ENCODE measurements at places on chromosomes 7 and 10. TPM values are rescaled to one million over a fixed set of nuclear protein-coding genes. Genes with fewer than 3 reads are reported as not detected.

CALML5 gene
- not detected for total RNA-seq

INMT gene
- 1.7 TPM for total RNA-seq

NEBL gene
- total RNA-seq: under 0.01 TPM

EPHB4 gene
- 36.4 TPM for total RNA-seq

PTPRN2 gene
- under 0.01 TPM for total RNA-seq

CUBN gene
- total RNA-seq: 0.83 TPM

FAM241B gene
- total RNA-seq: 0.18 TPM

ZSCAN25 gene
- 9.2 TPM for total RNA-seq

NDUFA5 gene
- 14.4 TPM for total RNA-seq

NFE2L3 gene
- total RNA-seq: 37.8 TPM

- peak; percentile 25 for DNase-seq
Measured at GRCh38 chr10:88114368-88114767, 250.9 kb downstream of the PTEN start.

DNA sequence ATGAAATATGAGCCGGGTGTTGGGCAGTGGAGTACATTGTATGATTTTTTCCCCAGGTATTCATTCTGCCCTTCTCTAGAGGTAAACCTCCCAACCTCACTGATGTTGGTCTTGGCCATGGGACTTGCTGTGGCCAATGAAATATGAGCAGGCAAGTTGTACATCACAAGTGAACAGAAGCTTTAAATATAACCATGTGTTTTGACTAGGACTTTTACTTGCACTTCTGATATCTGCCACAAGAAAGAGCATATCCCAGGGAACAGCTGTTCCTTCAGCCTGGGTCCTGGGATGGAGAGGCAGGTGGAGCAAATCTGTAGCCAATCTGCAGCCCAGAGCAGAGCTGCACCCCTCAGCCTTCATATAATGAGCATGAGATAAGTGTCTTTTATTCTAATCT lies 109.8 kb upstream of the PALS2 start:
- no peak for DNase-seq

GRCh38 chr10:24519950-24520349 lies 203.7 kb downstream of the ARHGAP21 start:
- DNase-seq: peak; percentile 5

GRCh38 chr7:112252141-112252540 lies 45.6 kb downstream of the ZNF277 start:
- no peak for DNase-seq

- DNase-seq: no peak
Measured at GRCh38 chr10:20417791-20418190, 479.3 kb downstream of the NEBL start.

GRCh38 chr10:67098461-67098860 lies 172.6 kb downstream of the LRRTM3 start:
- DNase-seq: no peak

- DNase-seq: peak; percentile 46
Measured at GRCh38 chr7:20236790-20237189, 19.6 kb upstream of the MACC1 start.

GRCh38 chr7:124765401-124766352 lies at the start of gene GPR37:
Gene GPR37 (minus strand): TSS chr7:124765792. CDS start chr7:124764976, 816 bp downstream.
- DNase-seq: peak; percentile 93

DNA sequence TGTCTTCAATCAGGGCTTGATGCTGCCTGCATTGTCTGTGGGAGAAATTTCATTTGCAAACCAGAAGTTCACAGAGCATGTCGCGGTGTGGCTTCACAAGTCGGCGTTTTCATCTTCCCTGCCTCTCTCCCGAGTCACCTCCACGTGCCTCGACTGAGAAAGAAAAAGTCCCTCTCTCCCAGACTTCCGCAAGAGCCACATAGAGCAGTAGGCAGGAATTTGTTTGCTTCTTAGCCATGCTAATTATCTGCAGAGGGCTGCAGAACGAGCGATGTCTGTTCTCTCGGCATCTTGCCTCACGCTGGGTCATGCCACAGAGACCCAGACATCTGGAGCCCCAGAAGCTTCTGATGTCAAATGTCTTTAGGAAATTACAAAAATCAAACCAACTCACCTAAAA lies 272.2 kb downstream of the TCF7L2 start:
- no peak for DNase-seq

GRCh38 chr10:154348-154747 lies 19.1 kb downstream of the ZMYND11 start:
- DNase-seq: peak; percentile 79

GRCh38 chr10:80277567-80278250 lies 11.7 kb downstream of the MAT1A start:
- no peak for DNase-seq

DNA sequence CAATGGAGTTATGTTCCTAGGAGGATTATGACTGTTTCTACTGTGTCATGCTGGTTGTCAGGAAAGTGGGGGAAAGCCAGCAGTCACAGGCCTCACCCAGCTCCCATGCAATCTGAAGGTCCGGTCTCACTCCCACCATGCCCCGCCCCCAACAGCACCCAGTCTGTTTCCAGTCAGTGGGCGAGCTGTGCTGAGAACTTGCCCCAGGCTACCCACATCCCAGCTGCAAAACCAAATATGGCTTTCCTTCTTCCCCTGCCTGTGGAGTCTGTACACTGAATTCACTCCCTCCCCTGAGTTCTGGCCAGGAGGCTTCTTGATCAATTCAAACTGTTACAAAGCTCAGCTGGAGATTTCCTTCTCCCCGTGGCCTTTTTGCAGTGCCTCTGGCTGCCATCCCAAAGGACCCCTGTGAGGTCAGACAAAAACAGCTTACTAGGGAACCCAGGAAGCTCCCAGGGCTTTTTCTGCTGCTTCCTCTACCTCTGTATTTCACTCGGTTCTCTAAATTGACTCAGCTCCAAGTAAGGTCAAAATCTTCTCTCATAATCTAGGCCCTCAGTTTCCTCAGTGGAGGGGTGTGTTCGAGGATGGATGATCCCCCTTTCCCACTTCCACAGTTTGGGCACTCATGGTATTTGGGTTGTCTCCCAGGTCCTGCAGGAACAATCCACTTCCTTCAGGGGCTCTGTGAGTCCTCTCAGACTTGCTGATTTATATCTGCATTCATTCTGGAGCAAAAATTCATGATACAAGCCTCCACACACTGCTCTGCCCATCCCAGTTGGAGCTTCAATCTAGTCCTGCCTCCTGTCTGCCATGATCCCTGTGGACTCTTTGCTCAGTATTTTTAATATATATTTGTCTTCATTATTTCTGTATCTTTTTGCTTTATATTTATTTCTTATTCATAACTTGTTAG lies 205.5 kb downstream of the SEMA3D start:
- DNase-seq: no peak

GRCh38 chr10:114526504-114527238 lies 122.4 kb upstream of the AFAP1L2 start:
- DNase-seq: peak; percentile 65

GRCh38 chr10:131113165-131113564 lies 198.4 kb downstream of the TCERG1L start:
- DNase-seq: no peak

DNA sequence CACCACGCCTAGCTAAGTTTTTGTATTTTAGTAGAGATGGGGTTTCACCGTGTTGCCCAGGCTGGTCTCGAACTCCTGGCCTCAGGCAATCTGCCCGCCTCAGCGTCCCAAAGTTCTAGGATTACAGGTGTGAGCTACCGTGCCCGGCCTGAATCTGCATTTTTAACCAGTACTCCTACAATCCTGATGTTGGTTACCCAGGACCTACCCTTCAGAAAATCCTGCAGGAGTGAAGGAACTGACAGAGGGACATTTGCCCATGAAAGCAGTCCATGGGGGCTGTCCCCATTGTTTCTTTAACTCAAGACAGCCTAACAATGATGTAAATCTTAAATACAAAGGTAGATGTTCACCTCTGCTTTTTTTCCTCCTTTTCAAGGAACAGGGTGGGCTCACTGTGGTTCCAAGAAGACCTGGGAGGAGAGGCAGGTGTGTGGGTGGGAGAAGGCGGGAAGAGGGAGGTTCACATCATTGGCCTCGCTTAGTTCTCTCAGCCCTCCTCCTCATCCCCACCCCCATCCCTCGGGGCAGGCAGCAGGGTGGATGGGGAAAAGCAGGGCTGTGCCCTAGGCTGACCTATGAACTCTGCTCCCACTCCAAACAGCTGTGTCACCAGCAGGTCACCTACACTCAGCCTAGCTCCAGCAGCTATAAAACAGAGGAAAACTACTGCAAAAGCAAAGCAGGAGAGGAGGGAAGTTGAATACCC lies 13.5 kb downstream of the LRRC20 start:
- DNase-seq: no peak

GRCh38 chr10:50585921-50586739 lies 37.6 kb downstream of the SGMS1 start:
- peak; percentile 68 for DNase-seq

DNA sequence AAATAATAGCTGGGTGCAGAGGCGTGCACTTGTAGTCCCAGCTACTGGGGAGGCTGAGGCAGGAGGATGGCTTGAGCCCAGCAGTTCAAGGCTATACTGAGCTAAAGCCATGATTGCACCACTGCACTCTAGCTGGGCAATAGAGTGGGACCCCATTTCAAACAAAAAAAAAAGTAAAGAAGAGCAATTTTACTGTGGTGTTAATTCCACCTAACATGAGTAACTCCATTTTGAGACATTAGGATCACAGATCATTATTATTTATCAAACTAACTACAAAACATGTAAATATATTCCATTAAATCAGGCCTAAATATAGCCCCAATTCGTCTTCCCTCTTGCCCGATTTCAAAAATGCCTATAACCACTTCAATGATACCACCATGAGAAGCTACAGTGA lies 104.8 kb upstream of the TRIM24 start:
- no peak for DNase-seq

DNA sequence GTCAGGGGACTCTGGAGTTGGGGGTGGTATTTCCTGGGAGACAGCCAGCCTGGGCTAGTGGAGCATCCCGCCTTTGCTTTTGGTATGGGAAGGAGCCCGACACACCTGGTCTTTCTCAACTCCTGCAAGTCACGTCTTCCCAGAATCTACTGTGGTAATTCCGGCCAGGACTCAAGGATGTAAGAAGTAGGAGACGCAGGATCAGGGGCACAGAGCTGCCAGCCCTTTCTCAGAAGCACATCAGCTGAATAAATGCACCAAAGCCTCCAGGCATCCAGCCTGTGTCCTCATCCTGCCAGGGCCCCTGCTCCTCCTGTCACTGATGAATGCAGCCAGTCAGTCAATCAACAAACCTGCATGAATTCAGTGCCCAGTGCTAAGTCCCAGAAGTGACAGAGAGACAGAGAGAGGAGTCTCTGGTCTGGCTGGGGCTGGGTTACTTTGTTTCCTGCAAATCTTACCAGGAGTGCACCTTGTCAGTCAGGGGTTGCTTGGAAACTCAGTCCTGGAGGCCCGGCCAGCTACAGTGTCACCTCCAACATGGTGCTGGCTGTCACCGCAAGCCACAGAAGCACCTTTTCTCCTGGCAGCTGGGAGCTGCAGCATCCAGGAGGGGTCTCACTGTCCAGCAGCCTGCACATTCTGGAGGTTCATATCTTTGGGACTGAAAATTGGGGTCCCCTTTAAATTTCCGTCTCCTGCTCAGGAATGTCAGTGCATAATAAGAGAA lies 101.8 kb downstream of the PTPRE start:
- DNase-seq: no peak

GRCh38 chr10:111410740-111411139 lies 333.9 kb downstream of the ADRA2A start:
- DNase-seq: no peak

DNA sequence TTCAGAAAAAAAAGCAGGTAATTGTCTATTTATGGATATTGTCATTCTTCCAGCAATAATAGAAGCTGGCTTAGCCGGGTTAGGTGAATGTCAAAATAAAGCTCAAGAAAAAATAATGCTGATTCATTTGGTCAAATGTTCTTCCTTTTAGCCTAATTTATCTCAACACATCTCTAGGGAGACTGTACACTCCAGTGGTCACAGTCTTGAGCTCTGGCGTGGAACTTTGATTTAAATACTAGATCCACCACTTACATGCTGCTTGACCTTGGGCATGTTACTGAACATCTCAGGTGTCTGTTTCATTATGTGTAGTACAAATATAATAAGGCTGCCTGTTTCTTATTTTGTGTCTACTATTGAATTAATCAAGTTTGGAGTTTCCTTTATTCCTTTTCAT lies 22.0 kb downstream of the PRTFDC1 start:
- no peak for DNase-seq

DNA sequence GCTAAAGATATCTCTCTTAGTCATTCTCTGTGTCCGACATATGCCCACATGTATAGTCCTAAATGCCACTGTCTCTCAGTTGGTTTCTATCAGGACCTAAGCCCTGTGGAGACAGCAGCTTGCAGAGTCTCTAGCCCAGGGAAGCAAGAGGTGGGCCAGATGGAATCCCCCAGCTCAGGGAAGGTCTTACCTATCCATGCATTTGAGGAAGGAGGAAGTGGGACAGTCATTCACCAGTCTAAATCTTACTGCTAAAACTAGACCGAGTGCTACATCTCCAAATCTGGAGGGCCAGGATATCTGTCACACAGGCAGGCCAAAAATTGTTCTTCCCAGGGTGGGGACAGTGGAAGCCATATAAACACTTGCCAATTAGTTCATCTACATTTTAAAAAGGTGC lies 26.4 kb upstream of the HERPUD2 start:
- no peak for DNase-seq

GRCh38 chr10:71957546-71958275 lies 6.5 kb upstream of the CHST3 start:
- DNase-seq: no peak

DNA sequence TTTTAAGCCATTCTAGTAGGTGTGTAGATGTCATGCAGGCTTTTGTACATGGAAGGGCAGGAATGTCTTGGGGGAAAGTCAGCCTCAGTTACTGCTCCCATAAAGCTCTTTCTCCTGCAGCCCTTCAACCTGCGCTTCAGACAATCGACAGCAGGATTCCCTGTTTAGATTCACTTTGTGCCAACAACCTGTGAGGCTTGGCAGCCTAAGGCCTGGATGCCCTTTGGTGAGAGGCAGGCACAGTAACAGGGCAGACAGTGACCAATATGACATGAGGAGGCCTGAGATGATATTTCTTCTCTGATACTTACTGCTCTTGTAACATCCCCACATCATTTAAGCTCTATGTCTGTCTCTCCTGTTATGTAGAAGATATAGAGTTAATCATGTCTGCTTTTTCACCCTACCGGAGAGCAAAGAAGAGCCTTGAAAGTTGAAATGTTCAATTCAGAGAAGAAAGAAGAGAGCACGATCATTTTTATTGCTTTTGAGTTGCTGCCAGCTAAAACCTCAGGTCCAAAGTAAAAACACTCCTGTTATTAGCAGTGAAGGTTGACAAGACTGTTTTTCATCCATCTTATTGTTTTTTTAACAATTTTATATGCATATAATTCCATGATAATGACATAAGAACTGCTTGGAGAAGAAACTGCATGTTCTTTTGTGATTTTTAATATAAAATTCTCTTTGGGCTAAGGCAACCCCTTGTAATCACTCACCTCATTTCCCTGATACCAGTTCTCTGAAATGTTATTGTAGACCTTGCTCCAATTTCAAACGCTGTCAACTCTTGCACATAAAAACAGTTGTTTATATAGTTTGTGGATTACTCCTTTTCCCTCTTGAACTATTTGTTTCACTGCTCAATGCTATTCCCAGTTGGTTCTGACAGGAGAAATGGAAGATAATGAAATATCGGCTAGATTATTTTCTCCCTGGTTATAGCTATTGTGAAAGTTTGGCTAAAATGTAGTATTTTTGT lies 140.9 kb downstream of the GALNT17 start:
- no peak for DNase-seq

GRCh38 chr10:50469778-50470193 lies 154.0 kb downstream of the SGMS1 start:
- DNase-seq: no peak
